Fibroblast of mammary gland (primary cell): ENCODE measurements at places on chromosomes 2 and 18.

- DNase-seq, result no peak
Observed at GRCh38 chr2:27652790-27653189, 10.6 kb downstream of the SUPT7L start.

- peak; percentile 86 for DNase-seq
Observed at GRCh38 chr2:19802086-19802841, 99.5 kb downstream of the TTC32 start.

DNA sequence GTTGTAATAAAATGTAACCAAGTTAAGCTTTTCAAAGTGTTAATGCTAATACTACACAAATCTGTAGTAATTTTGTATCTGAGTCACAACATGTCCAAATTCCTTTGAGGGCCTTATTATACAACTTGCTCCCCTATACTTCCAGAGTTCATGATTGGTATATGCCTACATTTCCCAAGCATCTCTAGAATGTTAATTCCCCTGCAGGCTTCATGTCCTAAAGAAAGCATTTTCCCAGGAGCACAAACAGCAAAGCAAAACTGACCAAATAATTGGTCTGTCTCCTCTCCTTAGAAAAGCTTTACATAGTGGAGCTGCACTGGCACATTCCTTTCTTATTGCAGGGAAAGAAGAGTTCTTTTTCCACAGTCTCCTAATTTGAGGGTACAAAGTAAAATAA lies 3.7 kb downstream of the ALS2 start:
- no peak for DNase-seq

DNA sequence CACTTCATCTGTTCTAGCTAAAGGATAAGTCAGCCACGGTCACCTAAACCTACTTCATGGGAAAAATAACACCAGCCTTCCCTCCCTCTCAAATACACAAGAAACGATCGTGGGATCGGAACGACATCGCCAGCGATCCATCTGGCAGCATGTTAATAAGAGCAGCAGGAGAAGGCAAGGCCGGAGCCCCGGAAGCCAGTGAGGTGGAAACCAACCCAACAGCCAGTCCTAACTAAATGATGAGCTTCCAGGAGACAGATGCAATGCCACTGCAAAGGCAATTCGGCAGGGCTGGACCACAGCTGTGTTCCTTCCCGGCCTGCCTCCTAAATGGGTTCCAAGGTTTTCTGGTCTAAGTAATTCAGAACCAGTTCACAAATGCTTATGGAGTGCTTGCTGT lies 117.5 kb downstream of the TMEM163 start:
- DNase-seq, result no peak

DNA sequence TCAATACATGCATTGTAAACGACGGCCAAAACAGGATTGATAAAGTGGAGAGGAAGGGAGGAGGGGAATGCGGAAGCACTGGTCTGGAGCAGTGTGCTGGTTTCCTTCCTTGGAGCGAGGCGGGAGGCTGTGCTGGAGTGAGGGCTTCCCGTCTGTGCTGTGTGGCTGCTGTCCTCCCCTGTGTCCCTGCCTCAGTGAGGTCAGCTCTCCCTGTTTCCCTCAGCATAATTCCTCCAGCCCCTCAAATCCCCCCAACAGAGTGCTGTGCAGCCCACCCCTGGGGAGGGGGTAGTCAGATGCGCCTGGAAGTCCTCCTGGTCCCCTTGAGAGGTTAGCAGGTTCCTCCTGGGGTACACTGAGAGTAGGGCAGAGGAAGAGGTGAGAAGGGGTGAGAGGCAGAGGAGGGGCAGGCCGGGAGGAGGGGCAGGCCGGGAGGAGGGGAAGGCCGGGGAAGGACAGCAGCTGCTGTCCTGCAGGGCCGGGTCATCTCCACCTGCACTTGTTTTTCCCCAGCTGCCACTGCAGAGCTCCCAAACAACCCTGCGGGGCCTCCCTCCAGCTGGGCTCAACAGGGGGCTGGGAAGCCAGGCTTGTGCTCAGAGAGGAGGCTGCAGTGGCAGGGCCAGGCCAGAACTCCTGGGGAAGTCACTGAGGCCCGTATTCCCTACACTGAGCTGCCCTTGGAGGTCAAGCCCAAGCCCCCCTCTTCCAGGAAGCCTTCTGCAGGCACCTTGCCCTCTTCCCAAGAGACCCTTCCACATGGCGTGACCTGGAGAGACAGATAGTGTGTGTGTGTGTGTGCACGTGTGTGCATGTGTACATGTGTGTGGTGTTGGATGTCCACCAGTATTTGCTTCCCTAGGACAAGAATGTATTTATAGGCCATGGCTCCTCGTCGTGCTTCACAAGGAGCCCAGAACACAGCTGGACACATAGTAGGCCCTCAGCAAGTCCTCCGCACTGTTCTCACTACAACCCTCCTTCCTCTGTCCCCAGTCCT lies 13.2 kb upstream of the ATP6V1B1 start:
- DNase-seq, result no peak

- no peak for DNase-seq
Observed at GRCh38 chr18:78679613-78680260, 299.9 kb upstream of the SALL3 start.

DNA sequence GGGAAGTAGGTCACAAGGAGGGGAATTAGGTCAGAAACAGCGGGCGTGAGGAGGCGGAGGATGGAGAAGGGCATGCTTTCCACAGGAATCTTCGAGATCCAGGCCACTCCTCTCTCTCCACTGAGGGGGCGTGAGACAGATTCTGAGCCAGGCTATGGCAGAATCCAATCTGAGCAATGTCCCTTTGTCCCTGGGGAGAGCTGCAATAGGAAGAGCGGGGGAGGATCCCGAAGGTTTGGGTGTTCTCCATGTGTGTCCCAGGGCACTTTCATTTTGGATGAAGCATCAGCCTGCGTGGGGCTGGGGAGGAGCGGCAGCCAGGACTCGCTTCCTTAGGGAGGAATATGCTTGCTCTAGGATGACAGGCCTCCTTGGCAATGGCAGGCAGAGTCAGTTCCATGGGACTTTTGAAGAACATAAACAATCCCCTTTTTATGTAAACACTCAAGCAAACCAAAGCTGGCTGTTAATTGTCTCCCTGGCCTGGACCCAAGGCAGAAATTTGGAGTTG lies 84.0 kb downstream of the LIPG start:
- peak; percentile 90 for DNase-seq

DNA sequence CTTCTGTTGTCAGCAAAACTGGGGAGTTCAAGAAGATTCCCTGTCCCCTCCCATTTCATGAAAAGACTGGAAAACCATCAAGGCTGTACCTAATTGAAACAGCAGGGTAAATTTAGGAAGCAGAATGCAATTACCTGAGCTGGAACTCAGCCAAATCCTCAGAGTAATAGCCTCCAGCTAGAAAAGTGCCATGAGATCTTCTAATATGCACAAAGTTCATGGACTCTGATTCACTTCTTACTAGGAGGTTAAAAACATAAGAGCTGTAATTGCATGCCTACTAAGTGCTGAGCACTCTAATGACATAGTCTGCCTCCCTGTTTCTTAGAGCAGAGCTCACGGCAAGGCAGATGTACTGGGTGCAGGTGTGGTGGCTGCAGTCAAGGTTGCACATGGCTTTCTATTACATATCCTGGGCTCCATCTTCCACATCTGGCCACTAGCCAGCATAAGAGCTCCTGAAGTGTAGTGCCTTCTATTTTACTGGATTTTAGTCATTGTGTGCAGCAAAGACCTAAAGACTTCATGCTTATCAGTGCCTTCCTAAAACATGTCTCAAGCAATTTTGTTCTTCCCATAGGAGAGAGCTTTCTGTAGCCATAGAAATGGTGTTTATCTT lies 341.7 kb downstream of the PTPRM start:
- no peak for DNase-seq

DNA sequence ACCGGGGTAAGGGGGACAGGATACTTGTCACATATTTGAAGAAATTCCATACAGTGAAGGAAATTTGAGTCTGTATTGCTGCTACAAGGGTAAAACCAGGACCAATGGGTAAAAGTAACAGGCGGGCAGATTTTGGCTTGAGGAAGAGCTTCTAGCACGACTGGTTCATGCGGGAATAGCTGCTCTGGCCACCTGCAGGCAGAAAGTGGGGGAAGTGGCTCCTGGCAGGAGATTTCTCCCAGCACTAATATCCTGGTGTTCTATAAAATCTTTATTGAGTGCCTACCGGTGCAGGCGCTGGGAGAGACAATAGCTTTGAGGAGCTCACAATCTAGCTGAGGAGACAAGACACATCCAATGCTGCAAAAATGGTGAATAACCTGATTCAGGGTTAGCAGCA lies 198.5 kb downstream of the LOXHD1 start:
- DNase-seq, result no peak

GRCh38 chr2:85540133-85540648 lies 1.2 kb downstream of the MAT2A start:
- no peak for DNase-seq

DNA sequence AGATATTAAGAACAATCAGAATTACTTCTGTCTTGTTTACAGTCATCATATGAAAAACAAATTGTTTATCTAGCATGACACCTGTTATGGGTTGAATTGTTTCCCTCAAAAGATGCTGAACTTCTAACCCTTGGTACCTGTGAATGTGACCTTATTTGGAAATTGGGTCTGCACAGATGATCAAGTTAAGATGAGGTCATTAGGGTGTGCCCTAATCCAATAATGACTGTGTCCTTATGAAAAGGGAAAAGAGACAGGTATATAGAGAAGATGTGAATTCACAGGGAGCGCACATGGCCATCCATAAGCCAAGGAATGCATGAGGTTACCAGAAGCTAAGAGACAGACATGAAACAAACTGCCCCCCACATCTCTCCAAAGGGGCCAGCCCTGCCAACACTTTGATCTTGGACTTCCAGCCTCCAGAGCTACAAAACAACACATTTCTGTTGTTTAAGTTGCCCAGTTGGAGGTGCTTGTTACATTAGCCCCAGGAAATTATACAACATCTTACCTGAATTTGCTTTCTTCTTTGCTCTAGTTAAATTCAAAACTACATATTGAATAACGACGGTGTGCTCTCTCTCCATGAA lies 2.3 kb upstream of the HPCAL1 start:
- DNase-seq, result no peak

DNA sequence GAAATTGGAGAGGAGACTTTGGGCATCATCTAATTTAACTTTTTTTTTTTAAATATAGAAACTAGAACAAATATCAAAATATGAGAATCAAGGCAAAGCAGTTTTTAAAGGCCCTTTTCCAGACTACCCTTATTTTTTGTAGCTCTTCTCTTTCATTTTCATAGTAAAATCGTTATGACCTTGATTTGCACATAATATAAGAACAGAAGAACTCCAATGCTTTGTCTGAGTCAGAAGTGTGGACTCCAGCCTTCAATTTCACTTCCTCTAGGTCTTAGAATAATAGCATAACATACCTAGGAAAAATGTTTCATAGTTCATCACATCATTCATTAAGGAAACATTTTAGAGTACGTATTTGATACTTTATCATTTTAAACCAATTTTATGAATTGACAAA lies 74.4 kb downstream of the ANKRD12 start:
- no peak for DNase-seq

- peak; percentile 7 for DNase-seq
Observed at GRCh38 chr2:39845460-39846146, 66.5 kb upstream of the THUMPD2 start.

GRCh38 chr2:191797942-191798876 lies 48.7 kb downstream of the CAVIN2 start:
- no peak for DNase-seq

- no peak for DNase-seq
Observed at GRCh38 chr2:217739741-217740140, 263.1 kb downstream of the TNS1 start.

- DNase-seq, result no peak
Observed at GRCh38 chr18:55982992-55983391, 395.0 kb upstream of the TCF4 start.

- DNase-seq, result no peak
Observed at GRCh38 chr2:220491670-220492069, 864.2 kb downstream of the SLC4A3 start.

- no peak for DNase-seq
Observed at GRCh38 chr2:1642993-1643619, 101.2 kb downstream of the PXDN start.

GRCh38 chr2:72112981-72113846 lies 34.4 kb downstream of the CYP26B1 start:
- DNase-seq, result no peak

- DNase-seq, result no peak
Observed at GRCh38 chr18:48796491-48797205, 154.1 kb downstream of the SMAD7 start.

DNA sequence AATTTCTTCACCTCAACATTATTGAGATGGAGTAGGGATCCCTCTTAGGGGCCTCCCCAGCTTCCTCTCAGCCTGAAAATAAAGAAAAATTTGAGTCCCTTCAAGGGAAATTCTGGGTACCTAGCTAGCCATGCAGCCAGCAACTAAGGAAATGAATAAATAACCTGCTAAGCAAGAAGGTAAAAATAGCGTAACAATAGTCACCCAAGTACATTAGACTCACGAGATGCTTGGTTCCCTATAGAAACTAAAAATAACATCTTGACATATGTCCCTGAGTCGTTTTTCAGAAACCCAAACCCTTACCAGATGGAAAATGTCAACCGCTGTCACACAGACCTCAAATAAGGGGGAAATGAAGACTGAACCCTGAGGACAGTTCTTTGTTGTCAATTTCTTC lies 51.9 kb downstream of the CACNB4 start:
- DNase-seq, result no peak

DNA sequence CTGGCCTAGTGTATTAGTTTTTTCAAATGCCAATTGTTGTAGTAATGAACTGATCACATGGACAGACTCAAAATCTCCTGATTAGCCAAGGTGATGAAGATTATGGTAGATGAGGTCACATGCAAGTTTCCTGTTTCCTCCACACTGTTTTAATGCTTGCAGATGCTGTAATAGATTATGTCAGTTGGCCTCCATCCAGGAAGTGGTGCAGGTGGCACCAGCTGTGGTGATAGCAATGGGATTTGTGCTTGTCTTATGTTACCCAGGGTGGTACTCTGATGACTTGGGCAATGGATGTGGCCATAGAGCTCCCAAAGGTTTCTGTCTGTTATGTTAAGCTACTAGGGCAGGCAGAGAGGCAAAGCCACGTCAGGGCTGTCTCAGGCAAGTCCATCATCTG lies 332.9 kb upstream of the DDX18 start:
- no peak for DNase-seq

DNA sequence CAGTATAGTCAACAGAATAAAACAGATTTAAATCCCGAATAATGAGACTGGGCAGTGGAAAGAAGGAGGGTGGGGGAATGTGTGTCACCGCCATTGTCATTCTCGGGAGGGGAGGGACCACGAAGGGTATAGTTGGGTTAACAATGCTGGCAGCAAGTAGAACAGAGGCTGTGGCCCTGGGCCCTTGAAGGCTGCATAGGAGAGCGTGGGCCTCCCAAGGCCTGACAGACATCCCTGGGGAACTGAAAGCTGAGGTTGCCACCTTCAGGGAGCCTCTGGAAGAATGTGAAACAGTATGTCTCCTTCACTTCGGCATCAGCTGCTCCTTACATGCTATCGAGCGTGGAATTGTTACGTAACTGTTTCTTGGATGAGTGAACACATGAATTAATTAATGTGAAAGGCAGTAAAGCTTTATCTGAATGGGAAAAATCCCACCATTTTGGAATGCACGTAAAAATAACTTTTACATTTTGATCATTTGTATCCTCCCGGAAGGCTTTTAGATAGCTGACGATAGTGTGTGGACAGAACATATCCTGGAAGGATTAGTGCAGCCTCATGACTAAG lies 92.8 kb upstream of the TTC39C start:
- DNase-seq, result no peak
